ENCODE measurements at places on chromosomes 2 and 18. TPM values are rescaled to one million over a fixed set of nuclear protein-coding genes. Genes with fewer than 3 reads are reported as not detected.

DNA sequence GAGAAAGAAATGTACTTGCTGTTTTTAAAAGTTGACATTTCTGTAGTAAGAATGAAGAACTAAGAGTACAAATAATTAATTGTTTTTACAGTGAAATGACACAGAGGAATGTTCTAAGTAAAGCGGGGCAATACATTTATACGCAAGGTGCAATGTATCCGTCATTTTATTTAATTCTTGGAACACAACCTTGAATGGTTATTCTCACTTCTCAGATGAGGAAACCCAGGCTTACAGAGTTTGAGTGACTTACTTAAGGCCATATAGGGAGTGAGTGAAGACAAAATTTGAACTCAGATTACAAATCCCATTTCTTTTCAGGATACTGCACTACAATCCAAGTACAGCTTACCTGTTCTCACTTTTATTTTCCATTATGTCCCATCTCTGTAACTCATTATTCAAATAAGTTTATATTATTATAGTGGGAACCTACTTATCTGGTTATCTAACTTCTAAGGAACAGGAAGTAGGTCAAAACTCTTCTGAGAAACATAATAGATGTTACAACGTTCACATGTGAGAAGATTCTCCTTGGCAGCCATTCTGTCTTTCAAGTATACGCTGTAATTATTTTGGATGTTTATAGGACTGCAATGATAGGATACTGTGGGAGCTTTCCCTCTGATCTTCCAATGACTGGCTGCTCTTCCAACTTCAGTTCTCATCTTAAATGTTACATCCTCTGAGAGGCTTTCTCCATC, 12.3 kb upstream of the STK17B start:
- no peak for DNase-seq

DNA sequence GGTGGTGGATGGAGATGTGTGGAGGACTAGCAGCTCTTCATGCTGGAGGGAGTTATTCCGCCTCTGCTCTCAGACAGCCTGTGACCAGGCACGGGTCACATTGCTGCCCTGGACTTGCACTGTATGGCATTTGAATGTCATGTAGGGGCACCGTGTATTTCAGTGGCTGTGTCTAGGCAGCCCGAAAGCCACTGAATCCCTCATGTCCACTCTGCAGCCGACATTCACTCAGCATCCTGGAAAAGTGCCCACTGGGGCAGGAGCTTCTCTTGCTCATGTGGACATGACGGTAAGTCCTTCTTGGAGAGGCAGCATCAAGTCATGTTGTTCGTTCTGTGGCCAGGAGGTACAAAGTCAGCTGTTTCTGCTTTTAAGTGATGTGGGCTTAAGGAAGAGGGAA, 127.9 kb downstream of the SH3RF3 start:
- peak; percentile 65 for DNase-seq

- peak; percentile 45 for DNase-seq
Observed at GRCh38 chr2:32962690-32963089, 15.9 kb downstream of the LTBP1 start.

The RNU2-63P gene
- total RNA-seq: not detected

- DNase-seq: no peak
Observed at GRCh38 chr2:174572556-174572955, 25.0 kb downstream of the WIPF1 start.

DNA sequence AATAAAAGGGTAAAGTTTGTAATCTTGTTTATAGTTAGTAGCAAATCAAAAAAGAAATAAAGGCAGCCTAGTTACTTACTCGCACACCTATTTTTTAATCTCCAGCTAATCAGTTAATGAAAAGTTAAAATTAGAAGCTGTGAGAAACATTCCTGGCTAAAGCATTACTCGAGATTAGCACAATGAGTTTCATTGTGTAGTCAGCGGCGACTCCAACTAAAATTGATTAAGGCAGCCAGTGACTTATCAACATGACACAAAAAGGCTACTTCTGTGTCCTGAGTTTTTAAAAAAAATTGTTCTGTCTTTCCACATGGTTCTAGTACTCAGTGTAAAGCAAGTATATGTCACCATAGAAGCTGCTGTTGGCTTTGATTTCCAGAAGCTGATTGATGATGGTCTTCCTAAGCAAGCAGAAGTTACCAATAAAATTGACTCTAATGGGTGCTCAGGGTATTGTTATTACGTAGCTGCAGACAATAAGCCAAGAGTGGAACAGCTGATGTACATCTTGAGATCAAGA, 159.2 kb downstream of the CPS1 start:
- DNase-seq: no peak

- DNase-seq: no peak
Observed at GRCh38 chr2:58906081-58906645, 665.0 kb upstream of the FANCL start.

DNA sequence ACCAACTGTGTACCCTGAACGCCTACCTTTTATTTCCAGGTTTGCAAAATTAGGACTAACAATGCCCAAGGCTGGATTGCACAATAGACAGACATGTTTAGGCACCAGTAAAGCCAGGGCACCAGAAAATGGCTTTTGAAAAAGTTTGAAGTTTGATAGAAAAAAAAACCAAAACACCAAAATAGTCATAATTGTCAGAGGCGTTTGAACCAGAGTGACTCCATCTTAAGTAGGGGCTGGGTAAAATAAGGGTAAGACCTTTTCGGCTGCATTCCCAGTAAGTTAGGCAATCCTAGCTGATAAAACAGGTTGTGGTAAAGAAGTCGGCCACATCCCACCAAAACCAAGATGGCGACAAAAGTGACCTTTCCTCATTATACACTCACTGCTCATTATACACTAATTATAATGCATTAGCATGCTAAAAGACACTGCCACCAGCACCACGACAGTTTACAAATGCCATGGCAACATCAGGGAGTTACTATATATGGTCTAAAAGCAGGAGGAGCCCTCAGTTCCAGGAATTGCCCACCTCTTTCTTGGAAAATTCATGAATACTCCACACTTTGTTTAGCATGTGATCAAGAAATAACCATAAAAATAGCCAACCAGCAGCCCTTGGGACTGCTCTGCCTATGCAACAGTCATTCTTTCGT, 105.1 kb upstream of the MSH2 start:
- DNase-seq: no peak

Data from cardiac muscle cell (in vitro differentiated cells and primary cell).